ENCODE measurements at places on chromosomes 4 and X.

GRCh38 chrX:30060718-30061117 is 154.6 kb upstream of the MAGEB2 start:
- DNase-seq: no peak

DNA sequence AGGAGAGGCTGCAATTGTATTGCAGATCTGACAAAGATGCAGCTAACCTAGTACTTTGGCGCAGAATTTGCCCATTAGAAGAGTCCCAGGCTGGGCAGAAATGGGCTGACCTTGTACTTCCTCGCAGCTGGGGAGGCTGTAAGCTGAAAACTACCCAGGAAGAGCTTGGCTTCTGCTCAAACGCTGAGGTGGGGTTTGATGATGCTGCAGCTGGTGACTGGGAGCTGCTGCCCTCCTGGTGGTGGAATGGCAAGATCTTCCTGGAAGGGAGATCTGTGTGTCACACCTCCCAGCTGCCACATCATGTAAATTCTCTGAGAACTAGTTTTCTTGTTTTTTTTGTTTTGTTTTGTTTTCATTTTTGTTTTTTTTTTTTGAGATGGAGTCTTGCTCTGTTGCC is 17.4 kb downstream of the CCNG2 start:
- DNase-seq: no peak

DNA sequence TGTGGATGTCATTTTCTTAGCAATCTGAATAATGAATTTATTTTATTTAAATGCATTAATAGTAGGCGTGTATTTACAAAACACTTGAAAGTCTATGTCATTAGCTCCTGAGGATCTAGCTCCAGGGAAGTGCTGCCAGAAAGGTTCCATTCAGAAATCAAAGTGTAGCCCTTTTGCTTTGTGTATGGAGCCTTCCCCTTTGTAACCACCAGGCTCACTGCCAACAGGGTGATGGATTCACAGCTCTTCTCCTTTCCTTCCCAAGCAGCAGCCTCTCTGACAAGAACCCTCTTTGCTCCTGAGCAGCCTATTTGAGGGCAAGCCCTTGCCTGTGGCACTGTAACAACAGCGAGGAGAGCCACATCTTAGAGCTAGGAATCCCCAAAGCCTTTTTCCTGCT is 286.0 kb upstream of the RASGEF1B start:
- DNase-seq: no peak

DNA sequence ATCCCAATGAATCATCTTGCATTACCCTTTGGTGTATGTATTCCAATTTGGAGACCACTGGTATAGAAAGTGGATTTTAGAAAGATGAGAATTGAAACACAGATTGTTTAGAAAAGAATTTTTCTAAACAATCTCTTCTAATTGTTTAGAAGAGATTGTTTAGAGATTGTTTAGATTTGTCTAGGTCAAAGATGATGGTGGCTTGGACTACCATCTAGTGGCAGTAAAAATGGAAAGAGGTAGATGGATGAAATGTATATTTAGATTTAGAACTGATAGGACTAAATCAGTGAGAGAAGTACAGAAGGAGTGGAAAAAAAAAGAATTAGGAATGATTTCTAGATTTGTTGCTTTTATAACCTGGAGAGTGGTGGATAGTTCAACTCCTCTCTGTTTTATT is 70.6 kb downstream of the ARSJ start:
- no peak for DNase-seq

GRCh38 chr4:54661686-54662085 is 3.9 kb downstream of the KIT start:
- DNase-seq: no peak

- no peak for DNase-seq
Measured at GRCh38 chr4:153520801-153521329, 54.7 kb downstream of the TMEM131L start.

- no peak for DNase-seq
Measured at GRCh38 chrX:47283015-47283771, 50.4 kb downstream of the USP11 start.

GRCh38 chr4:143531788-143532491 is 18.4 kb downstream of the SMARCA5 start:
- DNase-seq: no peak

- no peak for DNase-seq
Measured at GRCh38 chr4:144732584-144733428, 86.8 kb downstream of the HHIP start.

DNA sequence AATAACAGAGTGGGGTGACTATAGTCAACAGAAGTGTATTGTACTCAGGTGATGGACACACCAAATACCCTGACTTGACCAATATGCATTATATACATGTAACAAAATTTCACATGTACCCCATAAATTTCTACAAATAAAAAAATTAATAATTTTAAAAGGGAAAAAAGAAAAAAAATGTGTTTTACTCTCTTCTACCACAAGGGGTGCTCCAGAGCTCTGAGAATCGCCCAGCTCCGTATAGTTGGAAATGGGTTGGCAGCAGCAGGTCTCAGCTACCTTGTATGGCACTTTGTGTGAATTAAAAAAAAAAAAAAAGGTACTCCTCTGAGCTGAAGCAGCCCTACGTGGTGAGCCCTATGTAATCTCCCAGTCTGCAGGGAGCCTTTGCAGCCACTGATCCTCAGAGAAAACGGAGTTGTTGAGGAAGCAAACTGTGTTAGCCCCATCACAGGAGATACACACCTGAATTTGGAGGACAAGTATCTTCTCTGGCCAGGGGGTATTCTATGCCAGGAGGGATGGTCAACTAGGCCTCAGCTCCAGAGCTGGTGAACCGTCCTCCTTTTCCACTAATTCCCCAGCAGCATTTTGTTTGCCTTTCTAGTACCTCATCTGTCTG is 17.2 kb upstream of the POLA1 start:
- DNase-seq: peak; percentile 30

All from hematopoietic multipotent progenitor cell treated with erythropoietin and hydrocortisone succinate and interleukin-3 and kit ligand, for 17 days (in vitro differentiated cells).